ENCODE measurements at places on chromosomes 1 and 21.

DNA sequence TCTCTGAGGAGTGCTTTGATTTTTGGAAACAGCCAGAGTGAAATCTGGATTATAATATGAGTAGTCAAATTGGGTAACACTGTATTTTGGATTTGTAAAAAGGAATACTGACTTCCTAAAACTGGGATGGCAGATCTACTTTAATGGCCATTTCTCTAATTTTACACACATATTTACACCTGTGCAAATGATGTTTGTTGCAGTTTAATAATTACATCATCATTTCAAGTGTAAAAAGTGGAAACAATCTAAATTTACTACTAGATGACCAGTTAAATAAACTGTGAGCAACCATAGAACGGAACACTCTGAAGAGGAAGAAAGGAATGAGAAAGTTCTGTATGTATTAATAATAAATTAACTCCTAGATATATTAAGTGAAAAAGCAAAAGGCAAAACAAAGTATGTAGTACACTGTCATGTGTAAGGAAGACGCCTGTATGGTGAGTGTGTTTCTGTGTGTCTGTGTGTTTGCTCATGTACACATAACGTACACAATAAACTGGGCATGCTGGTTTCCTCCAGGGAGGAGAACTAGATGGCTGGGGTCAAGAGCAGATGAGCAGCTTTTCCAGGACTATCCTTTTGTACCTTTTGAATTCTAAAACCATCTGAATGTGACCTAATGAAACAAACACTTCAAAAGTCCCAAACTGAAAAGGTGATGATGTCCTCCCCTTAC lies 2.9 kb upstream of the RHEX start:
- no peak for DNase-seq

- DNase-seq, result no peak
These were observed 26.1 kb downstream of the NENF start for GRCh38 chr1:212458817-212459216.

- DNase-seq, result no peak
These were observed 5.4 kb downstream of the NES start for GRCh38 chr1:156671804-156672203.

DNA sequence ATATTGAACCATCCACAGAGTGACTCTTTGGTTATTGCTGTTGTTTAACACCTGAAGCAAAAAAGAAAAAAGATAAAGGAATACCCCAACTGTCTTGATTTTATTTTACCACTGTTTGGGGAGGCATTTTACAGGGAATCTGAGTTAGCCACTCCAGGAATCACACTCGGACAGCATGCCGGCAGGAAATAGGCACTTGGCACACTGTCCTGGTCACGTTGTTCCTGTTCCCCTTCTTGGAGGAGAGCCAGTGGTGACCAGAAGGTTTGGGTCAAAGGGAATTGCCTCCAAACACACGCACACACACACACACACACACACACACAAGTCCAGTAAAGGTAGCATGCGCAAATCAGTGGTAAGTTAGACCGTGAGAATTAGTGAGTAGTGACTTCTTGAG lies 13.8 kb downstream of the RGS4 start:
- no peak for DNase-seq

- DNase-seq, result no peak
These were observed 33.2 kb downstream of the VCAM1 start for GRCh38 chr1:100752791-100753190.

GRCh38 chr1:1597275-1597930 lies 2.5 kb downstream of the FNDC10 start:
- DNase-seq, result no peak

DNA sequence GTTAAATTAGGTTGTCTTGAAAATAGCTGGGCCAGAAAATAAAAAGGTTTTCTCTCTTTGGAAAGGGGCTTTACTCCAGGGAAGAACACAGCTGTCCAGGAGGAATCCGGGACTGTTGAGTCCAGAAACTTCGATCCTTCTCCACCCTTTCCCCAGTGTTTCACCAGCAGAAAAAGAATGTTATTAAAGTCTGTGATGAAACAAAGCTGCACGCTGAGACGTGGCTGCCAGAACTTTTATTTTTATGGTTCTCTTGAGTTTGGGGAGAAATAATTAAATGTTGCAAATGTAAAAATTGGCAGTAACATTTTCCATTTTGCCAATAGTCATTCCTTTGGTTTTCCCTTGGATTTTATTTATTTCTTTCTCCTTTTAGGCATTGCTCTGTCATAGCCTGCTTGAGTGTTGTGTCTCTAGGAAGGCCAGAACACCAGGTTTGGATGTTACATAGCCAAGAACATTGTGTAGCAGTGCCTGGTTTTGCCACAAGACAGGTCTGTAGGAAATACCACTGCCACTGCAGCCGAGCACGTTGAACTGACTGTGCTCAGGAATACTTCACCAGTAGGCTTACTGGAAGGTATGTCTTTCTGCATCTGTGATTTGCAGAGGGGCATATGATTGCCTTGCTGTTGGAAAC lies 87.4 kb downstream of the ROR1 start:
- DNase-seq, result no peak

DNA sequence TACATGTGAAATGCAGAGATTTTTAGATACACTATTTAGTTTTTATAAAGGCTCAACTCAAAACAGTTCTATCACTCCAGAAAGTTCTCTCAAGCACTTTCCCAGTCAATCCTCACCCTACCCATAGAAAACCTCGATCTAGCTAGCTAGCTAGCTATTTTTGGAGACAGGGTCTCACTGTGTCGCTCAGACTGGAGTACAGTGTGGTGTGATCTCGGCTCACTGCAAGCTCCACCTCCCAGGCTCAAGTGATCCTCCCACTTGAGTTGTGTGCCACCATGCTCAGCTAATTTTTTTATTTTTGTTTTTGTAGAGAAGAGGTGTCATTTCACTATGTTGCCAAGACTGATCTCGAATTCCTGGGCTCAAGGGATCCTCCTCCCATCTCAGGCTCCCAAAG lies 236.9 kb downstream of the RERE start:
- no peak for DNase-seq

GRCh38 chr1:938711-939489 lies 15.2 kb downstream of the SAMD11 start:
- DNase-seq, result no peak

- no peak for DNase-seq
These were observed 39.0 kb upstream of the MYSM1 start for GRCh38 chr1:58738876-58739275.

DNA sequence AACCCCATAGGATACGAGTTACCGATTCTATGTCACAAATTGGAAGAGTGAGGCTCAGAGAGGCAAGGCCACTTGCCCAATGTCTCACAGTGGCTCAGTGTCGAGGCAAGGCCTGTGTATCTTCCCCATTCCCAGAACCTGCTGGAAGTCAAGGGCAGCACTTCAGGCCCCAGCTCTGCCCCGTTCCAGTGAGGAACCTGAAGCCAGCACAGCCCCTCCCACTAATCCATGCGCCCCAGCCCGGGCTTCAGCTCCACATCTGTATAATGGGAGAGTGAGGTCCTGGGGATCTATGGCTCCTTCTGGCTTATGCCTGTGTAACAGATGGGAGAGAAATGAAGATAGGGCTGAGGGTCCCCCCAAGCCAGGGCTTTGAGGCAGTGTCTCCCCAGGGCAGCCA lies 56.3 kb downstream of the CASZ1 start:
- no peak for DNase-seq

GRCh38 chr1:42013881-42014470 lies 95.3 kb upstream of the HIVEP3 start:
- no peak for DNase-seq

DNA sequence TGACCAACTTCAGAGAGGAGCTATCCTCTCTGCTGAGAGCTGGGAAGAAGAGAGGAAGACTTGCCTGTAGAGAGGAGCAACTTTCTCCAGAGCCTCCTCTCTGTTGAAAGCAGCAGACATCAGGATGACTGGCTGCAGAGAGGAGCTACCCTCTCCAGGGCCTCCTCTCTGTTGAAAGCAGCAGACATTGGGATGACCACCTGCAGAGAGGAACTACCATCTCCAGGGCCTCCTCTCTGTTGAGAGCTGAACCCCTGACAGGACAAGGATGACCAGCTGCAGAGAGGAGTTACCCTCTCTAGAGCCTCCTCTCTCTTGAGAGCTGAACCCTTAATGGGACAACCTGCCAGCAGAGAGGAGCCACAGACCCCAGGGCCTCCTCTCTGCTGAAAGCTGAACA lies 83.0 kb upstream of the GJB5 start:
- DNase-seq, result no peak

DNA sequence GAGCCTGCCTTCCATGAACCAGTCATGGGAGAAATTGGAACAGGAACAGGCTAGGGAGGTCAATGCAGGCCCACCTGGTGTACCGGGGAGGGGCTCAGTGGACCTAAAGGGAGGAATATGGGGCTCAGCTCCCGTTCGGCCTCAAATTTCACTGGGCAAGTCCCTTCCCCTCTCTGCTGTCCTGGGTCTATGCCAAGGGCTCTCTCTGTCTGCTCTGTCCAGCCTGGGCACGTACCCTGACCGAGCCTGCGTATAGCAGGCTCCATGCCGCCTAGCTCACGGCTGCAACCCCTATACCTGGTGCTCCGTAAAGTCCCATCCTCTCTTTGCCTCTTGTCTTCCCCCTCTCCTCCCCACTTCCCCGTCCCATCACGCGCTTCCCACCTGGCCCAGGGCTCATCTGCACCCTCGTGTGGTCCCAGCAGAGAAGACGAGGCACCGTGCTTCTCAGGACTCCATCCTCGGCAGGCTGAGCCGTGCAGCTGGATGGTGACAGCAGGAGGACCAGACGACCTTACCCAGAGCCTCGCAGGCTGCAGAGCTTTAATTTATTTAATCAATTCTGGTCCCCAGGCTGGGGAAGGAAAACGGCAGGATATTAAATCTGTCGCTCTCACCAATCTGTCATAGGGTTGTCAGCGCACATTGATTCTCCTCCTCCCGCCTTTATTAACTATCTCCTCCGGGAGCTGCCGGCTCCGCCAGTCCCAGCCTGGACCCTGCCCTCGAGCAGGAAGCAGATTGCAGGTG lies 25.0 kb upstream of the DISP3 start:
- no peak for DNase-seq

DNA sequence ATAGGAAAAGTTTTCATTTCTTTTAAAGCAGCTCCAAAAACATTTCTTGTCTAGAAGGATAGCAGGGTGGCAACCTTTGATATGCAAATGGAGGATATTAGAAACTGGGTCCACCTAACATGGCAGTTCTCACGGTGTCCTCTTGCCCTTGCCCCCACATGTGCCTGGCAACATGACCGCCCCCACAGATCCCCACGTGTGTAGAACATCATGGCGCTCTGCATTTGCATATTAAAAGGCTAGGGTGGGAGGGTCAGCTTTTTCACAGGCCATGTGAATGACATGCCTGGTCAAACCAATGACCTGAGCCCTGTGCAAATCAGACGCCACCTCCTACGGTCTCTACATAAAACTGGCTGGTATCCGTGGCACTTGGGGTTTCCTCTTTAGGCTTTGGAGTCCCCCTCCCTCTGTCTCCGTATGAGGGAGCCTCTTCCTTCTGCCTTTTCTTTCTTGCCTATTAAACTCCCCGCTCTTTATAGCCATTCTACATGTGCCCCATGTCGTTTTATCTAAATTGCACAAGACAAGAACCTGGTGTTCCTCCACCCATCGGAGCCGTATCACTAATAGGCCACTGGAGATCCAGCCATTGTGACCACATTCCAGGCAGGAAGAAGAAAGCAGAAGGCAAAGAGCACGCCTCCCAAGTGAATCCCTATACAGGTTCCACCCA lies 71.3 kb downstream of the WDR4 start:
- no peak for DNase-seq

- DNase-seq, result no peak
These were observed 293.0 kb upstream of the PLXNA2 start for GRCh38 chr1:208537198-208537597.

DNA sequence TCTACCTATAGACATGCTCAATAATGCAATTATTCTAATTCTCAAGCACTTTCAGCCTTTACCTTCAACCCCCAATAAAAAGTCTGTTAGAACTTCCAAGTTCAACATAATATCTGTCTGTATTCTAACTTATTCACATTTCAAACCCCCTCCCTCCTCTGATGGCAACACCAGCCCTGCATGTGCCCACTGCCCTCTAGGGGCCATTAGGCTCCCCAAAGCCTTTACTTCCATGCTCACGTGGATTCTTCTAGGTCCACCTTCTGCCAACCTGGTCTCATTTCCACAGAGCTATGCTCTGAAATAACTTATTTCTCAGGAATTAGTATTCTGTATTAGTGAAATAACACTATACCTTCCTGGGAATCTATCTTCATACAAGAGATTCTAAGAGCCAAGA lies 22.2 kb upstream of the KPRP start:
- DNase-seq, result no peak

DNA sequence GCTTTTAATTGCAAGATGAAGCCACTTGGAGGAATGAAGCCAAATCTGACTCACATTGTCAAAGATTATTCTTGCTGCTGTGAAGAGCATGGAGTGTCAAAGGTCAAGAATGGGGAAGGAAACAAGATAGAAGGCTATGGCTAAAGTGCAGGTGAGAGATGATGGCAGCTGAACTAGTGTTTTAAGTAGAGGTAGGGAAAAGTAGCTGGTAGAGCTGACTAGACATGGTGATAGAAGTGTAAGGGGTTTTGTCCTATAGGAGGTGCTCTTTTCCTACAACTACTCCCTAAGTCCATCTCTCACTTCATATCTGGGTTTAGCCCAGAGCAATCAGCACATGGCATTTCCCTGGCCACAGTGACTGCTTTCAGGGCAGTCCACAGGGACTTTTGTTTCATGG lies 11.8 kb downstream of the UBE2T start:
- DNase-seq, result no peak

- DNase-seq, result no peak
These were observed 90.4 kb downstream of the HHAT start for GRCh38 chr1:210418863-210419650.

- DNase-seq, result no peak
These were observed 123.9 kb upstream of the DPYD start for GRCh38 chr1:98044766-98045165.

- DNase-seq, result no peak
These were observed 1331.2 kb upstream of the B3GALT2 start for GRCh38 chr1:194517567-194517966.

GRCh38 chr1:174156437-174156836 lies 2.9 kb upstream of the RABGAP1L start:
- DNase-seq, result no peak

GRCh38 chr1:222654849-222655248 lies 37.0 kb downstream of the MIA3 start:
- DNase-seq, result peak; percentile 80

DNA sequence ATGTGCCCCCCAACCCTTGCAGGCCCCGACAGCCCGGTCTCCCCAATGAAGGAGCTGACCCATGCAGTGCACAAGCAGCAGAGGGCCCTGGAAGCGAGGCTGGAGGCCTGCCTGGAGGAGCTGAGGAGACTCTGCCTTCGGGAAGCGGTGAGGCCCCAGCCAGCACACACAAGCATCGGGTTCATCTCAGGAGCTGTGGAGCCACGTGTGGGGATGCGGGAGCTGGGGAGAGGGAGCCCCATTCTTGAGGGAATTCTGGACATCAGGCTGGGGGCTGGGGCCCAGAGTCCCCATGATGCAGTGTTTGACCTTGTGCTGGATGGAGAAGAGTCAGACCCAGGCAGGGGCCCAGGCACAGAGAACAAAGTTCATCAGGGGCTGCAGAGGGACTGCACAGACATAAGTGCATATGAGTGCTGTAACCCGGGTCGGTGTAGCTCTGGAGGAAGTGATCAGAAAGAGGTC lies 4.8 kb downstream of the INAVA start:
- no peak for DNase-seq

- DNase-seq, result no peak
These were observed 3.9 kb upstream of the RAB4A start for GRCh38 chr1:229266832-229267500.

GRCh38 chr1:145778146-145778540 lies 45.8 kb downstream of the RNF115 start:
- DNase-seq, result no peak
